ENCODE measurements at places on chromosomes 12 and 14.

DNA sequence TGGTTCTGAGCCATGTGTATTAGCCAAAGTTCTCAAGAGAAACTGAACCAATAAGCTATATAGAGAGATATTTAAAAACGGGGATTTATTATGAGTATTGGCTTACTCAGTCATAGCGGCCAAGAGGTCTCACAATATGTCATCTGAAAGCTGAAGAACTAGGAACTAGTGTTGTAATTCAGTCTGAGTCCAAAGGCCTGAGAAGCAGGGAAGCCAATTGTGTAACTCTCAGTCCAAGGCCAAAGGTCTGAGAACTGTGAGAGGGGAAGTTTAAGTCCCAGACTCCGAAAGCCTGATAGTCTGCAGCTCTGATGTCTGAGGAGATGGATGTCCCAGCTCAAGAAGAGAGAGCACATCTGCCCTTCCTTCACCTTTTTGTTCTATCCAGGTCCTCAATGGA lies 344.8 kb upstream of the USP15 start:
- DNase-seq, result no peak
- H3K27ac ChIP-seq, result no peak overlapping the region
- H3K4me3 ChIP-seq, result no peak overlapping the region
- H3K27me3 ChIP-seq, result no peaks in the 10 kb centered on the region
- 0 out of 2 replicates have a peak, but pooled peaks cover 4% of the 10 kb centered on the region for H3K36me3 ChIP-seq

DNA sequence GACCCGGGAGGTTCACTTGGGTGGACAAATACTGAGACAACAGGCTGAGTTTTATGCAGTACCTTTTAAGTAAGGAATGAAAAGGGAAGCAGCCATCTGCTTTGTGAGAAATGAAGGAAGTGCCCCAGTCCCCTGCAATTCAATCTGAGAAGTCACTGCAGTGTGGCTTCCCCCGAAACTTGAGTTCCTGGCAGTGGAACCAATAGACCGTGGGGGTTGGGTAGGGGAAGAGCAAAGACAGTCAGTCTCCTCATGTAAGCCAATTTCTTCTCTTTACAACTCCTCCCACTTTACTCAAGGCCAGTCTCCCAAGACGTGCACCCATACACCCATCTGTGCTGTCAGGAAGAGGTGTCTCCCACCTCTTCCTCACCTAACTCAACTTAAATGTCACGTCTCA lies 206.5 kb downstream of the BCAT1 start:
- H3K27ac ChIP-seq, result no peak overlapping the region
- peaks cover 7% of the 10 kb centered on the region for H3K27me3 ChIP-seq
- no peaks in the 10 kb centered on the region for H3K36me3 ChIP-seq
- H3K4me1 ChIP-seq, result 0 out of 2 replicates have a peak, but pooled peaks cover 5% of the 10 kb centered on the region
- no peak for DNase-seq

- H3K4me1 ChIP-seq, result no peaks in the 10 kb centered on the region
- no peak overlapping the region for H3K27ac ChIP-seq
- no peak overlapping the region for H3K4me3 ChIP-seq
- no peaks in the 10 kb centered on the region for H3K36me3 ChIP-seq
- H3K27me3 ChIP-seq, result peaks cover 18% of the 10 kb centered on the region
Observed at GRCh38 chr14:76651410-76652055, 109.7 kb upstream of the VASH1 start.

- no peak for DNase-seq
- H3K27me3 ChIP-seq, result peaks cover 2% of the 10 kb centered on the region
- no peak overlapping the region for H3K27ac ChIP-seq
- 0 out of 2 replicates have a peak, but pooled peaks cover 7% of the 10 kb centered on the region for H3K36me3 ChIP-seq
- no peaks in the 10 kb centered on the region for H3K4me1 ChIP-seq
Observed at GRCh38 chr14:104429291-104429861, 150.2 kb upstream of the C14orf180 start.

GRCh38 chr12:103698752-103699560 lies 111.9 kb downstream of the STAB2 start:
- DNase-seq, result no peak
- H3K27ac ChIP-seq, result no peak overlapping the region
- no peak overlapping the region for H3K4me3 ChIP-seq
- no peaks in the 10 kb centered on the region for H3K4me1 ChIP-seq
- H3K27me3 ChIP-seq, result peaks cover 27% of the 10 kb centered on the region

- H3K4me1 ChIP-seq, result peaks cover 1% of the 10 kb centered on the region
- H3K27ac ChIP-seq, result no peak overlapping the region
- DNase-seq, result no peak
- H3K4me3 ChIP-seq, result no peak overlapping the region
- H3K36me3 ChIP-seq, result peaks cover 31% of the 10 kb centered on the region
Observed at GRCh38 chr14:102226356-102227125, 78.4 kb downstream of the MOK start.

DNA sequence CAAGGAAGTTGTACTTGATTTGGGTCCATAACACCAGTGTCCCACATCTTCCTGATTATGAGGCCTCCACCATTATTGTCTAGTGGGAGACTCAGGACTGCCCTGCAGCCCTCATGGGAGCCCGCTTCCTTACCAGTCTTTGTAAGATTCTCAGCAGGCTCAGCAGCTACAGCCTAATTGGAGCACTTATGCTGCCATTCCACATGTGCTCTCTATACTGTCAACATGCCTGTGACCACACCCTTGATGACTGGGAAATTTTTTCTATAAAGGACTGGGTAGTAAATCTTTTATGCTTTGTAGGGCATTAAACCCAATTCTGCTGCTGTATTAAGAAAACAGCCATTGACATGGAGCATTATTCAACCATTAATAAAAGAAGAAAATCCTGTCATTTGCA lies 145.5 kb upstream of the IGF1 start:
- H3K27ac ChIP-seq, result no peak overlapping the region
- H3K36me3 ChIP-seq, result peaks cover 27% of the 10 kb centered on the region
- DNase-seq, result no peak
- no peaks in the 10 kb centered on the region for H3K4me1 ChIP-seq
- H3K4me3 ChIP-seq, result no peak overlapping the region

- no peak overlapping the region for H3K27ac ChIP-seq
- no peaks in the 10 kb centered on the region for H3K4me1 ChIP-seq
- no peaks in the 10 kb centered on the region for H3K27me3 ChIP-seq
- DNase-seq, result no peak
- H3K36me3 ChIP-seq, result no peaks in the 10 kb centered on the region
Observed at GRCh38 chr12:63521706-63522105, 146.6 kb downstream of the DPY19L2 start.

GRCh38 chr14:101206556-101206955 lies 303.0 kb upstream of the RTL1 start:
- no peak overlapping the region for H3K27ac ChIP-seq
- H3K4me3 ChIP-seq, result no peak overlapping the region
- peaks cover 4% of the 10 kb centered on the region for H3K27me3 ChIP-seq

- no peaks in the 10 kb centered on the region for H3K36me3 ChIP-seq
- peaks cover 44% of the 10 kb centered on the region for H3K4me1 ChIP-seq
- H3K4me3 ChIP-seq, result no peak overlapping the region
- no peaks in the 10 kb centered on the region for H3K27me3 ChIP-seq
- peak overlapping the region; percentile 90 for H3K27ac ChIP-seq
Observed at GRCh38 chr12:96501908-96502307, 12.5 kb downstream of the CFAP54 start.

DNA sequence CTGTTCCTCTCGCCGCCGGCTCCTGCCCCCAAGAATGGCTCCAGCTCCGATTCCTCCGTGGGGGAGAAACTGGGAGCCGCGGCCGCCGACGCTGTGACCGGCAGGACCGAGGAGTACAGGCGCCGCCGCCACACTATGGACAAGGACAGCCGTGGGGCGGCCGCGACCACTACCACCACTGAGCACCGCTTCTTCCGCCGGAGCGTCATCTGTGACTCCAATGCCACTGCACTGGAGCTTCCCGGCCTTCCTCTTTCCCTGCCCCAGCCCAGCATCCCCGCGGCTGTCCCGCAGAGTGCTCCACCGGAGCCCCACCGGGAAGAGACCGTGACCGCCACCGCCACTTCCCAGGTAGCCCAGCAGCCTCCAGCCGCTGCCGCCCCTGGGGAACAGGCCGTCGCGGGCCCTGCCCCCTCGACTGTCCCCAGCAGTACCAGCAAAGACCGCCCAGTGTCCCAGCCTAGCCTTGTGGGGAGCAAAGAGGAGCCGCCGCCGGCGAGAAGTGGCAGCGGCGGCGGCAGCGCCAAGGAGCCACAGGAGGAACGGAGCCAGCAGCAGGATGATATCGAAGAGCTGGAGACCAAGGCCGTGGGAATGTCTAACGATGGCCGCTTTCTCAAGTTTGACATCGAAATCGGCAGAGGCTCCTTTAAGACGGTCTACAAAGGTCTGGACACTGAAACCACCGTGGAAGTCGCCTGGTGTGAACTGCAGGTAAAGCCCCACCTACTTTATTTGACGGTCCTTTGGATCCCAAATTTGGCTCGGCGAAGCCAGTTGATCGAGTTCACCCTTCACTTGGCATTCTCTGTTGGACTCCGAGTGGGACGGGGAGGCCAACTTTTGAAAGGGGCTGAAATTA lies 1.5 kb downstream of the WNK1 start:
- peaks cover 32% of the 10 kb centered on the region for H3K36me3 ChIP-seq
- H3K27ac ChIP-seq, result peak overlapping the region; percentile 85
- H3K4me1 ChIP-seq, result peaks cover 27% of the 10 kb centered on the region
- peaks cover 2% of the 10 kb centered on the region for H3K27me3 ChIP-seq

GRCh38 chr12:50013361-50014147 lies 11.7 kb downstream of the RACGAP1 start:
- no peaks in the 10 kb centered on the region for H3K27me3 ChIP-seq
- peaks cover 19% of the 10 kb centered on the region for H3K36me3 ChIP-seq
- H3K27ac ChIP-seq, result peak overlapping the region; percentile 42
- DNase-seq, result peak; percentile 5

DNA sequence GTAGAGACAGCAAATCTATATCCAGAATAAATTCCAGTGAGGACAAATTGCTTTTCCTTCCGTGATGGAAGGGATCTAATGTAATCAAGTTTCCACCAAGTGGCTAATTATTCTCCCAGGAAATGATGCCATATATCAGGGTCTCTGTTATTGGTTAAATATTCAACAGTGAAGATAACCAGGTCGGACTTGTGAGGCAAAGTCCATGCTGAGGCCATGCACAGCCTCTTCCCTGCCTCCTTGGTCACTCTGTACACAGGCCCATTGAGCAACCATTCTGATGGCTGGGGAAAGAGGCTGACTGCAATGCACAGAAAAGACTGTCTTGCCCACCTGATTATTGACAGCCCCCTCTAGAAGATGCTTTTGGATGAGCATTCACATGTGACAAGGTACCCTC lies 90.1 kb downstream of the TNFAIP2 start:
- peaks cover 20% of the 10 kb centered on the region for H3K27me3 ChIP-seq
- peaks cover 14% of the 10 kb centered on the region for H3K4me1 ChIP-seq
- DNase-seq, result no peak
- no peaks in the 10 kb centered on the region for H3K36me3 ChIP-seq
- H3K27ac ChIP-seq, result no peak overlapping the region
- H3K4me3 ChIP-seq, result no peak overlapping the region

- no peak for DNase-seq
- peaks cover 17% of the 10 kb centered on the region for H3K36me3 ChIP-seq
- H3K27me3 ChIP-seq, result peaks cover 2% of the 10 kb centered on the region
- H3K4me3 ChIP-seq, result peak overlapping the region; percentile 99
- peak overlapping the region; percentile 99 for H3K27ac ChIP-seq
Observed at GRCh38 chr12:24901576-24902461, 47.1 kb downstream of the BCAT1 start.

- no peaks in the 10 kb centered on the region for H3K4me1 ChIP-seq
- no peaks in the 10 kb centered on the region for H3K27me3 ChIP-seq
- no peak for DNase-seq
- no peaks in the 10 kb centered on the region for H3K36me3 ChIP-seq
- no peak overlapping the region for H3K4me3 ChIP-seq
Observed at GRCh38 chr12:14129611-14130195, 148.3 kb upstream of the GRIN2B start.

DNA sequence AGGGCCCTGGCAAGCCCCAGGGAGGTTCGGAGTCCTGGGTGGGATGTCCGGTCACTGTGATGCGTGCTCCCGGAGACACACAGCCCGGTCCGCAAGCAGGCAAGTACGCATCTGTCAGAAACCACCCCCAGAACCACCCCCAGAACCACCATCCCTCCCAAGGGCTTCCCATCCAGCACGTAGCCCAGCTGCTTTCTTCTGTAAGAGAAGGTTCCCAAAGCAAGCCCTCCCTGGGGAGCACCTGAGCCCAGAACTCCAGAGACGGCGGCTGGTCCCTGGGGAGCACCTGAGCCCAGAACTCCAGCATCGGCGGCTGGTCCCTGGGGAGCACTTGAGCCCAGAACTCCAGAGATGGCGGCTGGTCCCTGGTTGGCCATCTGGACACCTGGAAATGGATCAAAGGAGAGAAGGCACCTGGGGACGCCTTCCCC lies 2.6 kb upstream of the FBRSL1 start:
- H3K36me3 ChIP-seq, result no peaks in the 10 kb centered on the region
- DNase-seq, result no peak
- H3K4me1 ChIP-seq, result peaks cover 13% of the 10 kb centered on the region
- H3K4me3 ChIP-seq, result no peak overlapping the region
- H3K27ac ChIP-seq, result no peak overlapping the region

- no peaks in the 10 kb centered on the region for H3K4me1 ChIP-seq
- H3K27ac ChIP-seq, result no peak overlapping the region
- H3K36me3 ChIP-seq, result no peaks in the 10 kb centered on the region
- DNase-seq, result no peak
- H3K27me3 ChIP-seq, result peaks cover 4% of the 10 kb centered on the region
Observed at GRCh38 chr12:58117201-58117600, 175.8 kb downstream of the ATP23 start.

- peak overlapping the region; percentile 61 for H3K4me3 ChIP-seq
- H3K27me3 ChIP-seq, result no peaks in the 10 kb centered on the region
- no peak overlapping the region for H3K27ac ChIP-seq
- H3K4me1 ChIP-seq, result peaks cover 23% of the 10 kb centered on the region
- no peaks in the 10 kb centered on the region for H3K36me3 ChIP-seq
Observed at GRCh38 chr14:91252871-91253794, 8.6 kb upstream of the GPR68 start.

GRCh38 chr12:124532331-124532750 lies 35.1 kb downstream of the NCOR2 start:
- DNase-seq, result no peak
- H3K4me1 ChIP-seq, result peaks cover 26% of the 10 kb centered on the region
- H3K36me3 ChIP-seq, result peaks cover 4% of the 10 kb centered on the region
- H3K27me3 ChIP-seq, result peaks cover 7% of the 10 kb centered on the region
- H3K4me3 ChIP-seq, result no peak overlapping the region

DNA sequence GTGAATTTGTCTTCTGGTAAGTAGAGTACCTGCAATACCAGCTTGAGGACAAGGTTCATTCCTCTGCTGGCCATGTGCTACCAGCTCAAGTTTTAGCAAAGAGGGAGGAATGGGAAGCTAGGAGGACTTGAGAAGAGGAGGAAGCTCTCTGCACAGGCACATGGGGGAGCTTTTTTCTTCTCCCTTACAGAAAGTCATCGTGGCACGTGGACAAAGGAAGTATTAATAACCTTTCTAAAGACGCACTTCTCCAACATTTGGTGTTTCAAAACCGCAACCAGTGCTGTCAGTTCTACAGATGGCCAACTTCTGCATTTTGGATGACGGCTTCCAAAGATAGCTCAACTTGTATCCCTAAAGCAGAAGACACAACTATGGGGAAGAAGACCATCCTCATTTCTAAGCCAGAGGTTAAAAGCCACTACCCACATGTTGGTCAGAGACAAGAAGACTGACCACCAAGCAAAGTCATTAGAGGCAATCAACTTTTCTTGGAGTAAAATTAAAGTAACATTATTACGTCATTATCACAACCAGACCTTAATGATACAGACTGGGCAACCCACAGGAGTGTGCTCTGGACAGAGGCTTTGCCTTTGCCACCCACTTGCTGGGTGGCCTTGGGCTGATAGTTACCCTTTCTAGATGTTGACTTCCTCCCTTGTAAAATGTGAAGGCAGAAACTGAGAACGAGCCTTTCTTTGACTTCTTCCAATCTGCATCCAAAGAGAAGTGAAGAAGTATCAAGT lies 12.3 kb upstream of the TMED10 start:
- DNase-seq, result no peak
- H3K36me3 ChIP-seq, result peaks cover 3% of the 10 kb centered on the region
- no peak overlapping the region for H3K27ac ChIP-seq

Measured in HFFc6 (cell line).